Aorta (tissue), 5 donors: ENCODE measurements at places on chromosomes 12 and 14.

DNA sequence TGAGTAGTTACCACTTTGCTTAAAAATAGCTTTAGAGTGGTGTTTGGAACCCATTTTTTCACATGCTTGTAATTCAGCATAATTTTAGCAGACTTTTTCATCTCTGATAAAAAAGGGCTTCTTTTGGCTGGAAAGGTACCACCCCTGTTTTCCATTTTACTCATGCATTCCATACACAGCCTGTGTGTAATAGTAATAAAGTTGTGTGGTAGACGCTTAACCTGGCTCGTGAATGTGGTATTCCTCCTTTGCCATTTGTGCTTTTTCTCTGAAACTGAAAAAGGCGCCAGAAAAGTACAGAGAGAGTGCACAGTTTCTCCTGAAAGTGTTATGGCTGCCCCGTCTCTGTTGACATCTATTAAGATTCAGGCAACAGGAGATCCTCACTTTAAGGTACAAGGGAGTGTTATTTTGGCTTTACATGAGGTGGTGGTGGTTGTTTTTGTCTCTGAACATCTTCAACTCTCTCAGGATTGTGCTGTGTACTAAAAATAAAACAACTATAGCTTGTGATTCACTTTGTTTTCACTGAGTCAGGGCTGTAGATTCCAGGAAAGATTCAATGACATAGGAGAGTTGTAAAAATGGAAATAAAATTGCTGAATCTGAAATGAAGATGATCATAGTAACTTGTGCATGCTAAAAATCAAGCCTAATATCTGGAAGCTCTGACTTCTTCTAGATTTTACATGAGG is 45.6 kb upstream of the MIS18BP1 start:
- no peak for DNase-seq

- DNase-seq: no peak
These were observed 35.1 kb upstream of the KCNH3 start for GRCh38 chr12:49503674-49504180.

GRCh38 chr12:92010368-92010767 is 135.3 kb downstream of the BTG1 start:
- DNase-seq: no peak

- no peak for DNase-seq
These were observed 19.4 kb downstream of the COA8 start for GRCh38 chr14:103581954-103582703.

GRCh38 chr12:100717733-100718067 is 76.9 kb upstream of the ANO4 start:
- no peak for DNase-seq

- no peak for DNase-seq
These were observed 859.3 kb upstream of the ATXN7L3B start for GRCh38 chr12:73678335-73678734.

DNA sequence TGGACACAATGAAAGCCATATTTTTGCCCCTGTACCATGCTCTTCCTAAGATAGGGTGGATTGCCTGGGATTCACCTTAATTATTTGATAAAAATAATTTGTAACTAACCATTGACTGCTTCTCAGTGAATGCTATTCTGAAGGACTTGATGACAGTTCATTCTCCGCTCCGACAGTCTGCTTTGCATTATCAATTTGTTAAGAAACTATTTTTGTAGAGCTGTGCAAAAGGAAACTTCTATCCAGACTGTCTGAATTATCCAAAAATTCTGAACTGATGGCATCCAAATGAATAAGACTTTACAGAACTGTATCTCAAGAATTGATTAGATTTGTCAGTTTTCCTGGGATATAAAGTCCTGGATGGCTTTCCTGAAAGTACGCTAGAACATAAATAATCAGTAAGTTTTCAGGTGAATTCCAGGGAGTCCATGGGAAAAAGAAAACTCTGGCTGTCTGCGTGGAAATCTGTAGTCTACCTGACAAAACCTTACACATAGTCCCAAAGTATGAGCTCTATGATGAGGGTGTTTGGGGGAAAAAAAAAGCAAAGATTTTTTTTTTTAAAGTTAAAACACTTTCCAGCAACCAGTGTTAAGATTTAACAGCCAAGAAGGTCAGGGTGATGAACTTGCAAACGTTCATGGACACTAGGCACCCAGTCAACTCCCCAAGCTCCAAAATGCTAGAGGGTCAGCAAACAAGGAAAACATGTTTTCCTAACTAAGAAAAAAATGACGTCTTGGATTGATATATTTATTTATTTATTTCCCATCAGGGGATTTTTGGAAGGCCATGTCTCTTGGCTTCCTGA is 291.1 kb upstream of the TBX3 start:
- DNase-seq: no peak

DNA sequence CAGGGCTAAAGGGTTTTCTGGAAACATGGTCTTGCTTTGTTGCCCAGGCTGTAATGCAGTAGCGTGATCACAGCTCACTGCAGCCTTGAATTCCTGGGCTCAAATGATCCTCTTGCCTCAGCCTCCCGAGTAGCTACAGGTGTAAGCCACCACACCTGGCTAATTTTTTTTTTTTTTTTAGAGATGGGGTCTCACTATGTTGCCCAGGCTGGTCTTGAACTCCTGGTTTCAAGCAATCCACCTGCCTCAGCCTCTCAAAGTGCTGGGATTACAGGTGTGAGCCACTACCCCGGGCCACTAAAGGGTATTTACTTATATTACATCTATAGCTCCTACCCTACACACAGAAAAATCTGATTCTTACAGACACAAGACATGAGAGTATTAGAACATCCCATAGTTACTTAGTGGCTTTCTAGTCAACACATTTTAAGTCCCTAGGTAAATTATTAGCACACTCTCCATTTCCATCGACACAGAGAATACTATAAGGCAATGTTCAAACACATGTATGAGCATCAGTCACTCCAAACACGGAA is 6.2 kb upstream of the DCAF11 start:
- DNase-seq: no peak

GRCh38 chr12:6784296-6784695 is 5.0 kb upstream of the CD4 start:
- no peak for DNase-seq
